Stimulated activated CD8-positive, alpha-beta memory T cell treated with anti-CD3 and anti-CD28 coated beads, Interleukin-4, amount 100 ng/mL, for 4 hours (primary cell): ENCODE measurements at places on chromosomes 7 and 10.

DNA sequence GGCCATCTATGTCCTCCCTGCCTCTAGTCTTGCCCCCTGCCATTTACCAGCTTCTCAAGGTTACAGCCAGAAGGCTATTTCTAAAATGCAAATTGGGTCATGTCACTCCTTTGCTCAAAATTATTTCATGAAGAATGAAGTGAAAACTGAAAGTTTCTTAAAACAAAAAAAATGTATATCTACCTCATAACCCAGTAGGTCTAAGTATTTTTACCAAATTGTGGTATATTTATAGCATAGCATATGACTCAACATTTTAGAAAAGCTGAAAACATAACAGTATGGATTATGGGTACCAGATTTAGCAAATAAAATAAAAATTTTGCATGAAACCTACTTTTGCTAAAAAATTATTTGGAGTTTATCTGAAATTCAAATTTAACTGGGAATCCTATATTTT lies 78.4 kb downstream of the SLC16A9 start:
- DNase-seq = no peak

DNA sequence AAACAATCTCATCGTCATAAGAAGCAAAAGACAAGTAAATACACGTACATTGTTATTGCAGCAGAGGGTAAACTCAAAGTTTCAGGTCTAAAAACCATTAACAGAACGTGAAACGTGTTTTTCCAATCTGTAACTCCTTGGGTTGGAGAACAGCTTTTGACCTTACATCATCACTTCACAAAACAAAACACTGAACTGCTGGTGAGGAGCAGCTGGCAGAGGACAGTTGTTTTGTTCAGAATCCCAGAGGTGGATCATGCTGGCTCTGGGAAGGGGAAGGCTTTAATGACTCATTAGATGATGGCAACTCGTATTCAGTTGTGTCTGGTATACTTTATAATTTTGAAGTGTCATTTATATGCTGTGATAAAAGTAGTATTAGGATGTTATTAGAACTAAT lies 923.0 kb upstream of the CELF2 start:
- no peak for DNase-seq

DNA sequence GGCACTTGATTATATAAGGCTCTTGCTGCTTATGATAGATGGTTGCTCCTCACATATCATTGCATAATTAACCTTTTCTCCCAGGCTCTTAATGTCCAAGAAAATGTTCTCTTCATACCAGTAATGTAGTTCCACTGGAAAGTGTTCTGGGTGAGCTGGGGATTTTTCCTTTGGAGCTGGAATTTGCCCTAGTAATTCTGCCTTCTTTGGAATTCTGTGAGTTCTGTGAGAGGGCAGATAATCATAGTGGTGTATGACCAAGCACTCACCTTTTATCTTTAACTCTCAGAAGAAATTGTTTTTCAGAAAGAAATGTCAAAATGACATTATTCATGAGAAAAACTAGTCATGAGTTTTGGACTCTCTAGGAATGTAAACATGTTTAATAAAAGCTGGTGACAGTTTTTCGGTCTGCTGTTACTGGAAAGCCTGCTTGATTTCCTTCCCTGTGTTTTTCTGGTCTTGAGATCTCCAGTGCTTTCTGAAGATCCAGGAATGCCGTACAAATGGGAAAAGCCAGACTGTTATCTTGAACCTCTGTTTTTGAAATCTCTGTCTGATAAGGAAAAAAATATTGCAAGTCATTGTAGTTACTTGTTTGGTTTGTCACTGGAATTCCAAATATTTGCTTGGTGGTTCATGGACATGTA lies 148.3 kb upstream of the PRPS1L1 start:
- DNase-seq = no peak

- no peak for DNase-seq
Observed at GRCh38 chr10:58577437-58577777, 64.7 kb downstream of the BICC1 start.
